ENCODE measurements at places on chromosomes 1 and 21.

DNA sequence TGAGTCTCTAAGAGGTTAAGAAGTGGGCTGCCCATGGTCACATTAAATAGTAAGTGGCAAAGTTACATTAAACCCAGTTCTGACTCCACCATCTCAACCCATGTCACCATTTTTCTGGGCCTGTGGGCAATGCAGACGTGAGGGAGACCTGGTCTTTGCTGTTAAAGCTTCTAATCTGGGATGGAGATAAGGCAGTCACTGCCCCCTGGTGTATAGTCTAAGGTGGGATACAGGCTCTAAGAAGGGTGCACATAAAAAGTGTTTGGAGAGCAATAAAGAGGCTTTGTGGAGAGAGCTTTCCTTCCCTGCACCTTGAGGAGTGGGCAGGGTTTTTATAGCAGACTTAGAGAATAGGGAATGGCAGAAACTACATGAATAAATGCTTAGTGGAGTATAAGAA, 141.3 kb downstream of the ROR1 start:
- ATAC-seq: no peak
- H3K27me3 ChIP-seq: peaks cover 11% of the 10 kb centered on the region
- no peaks in the 10 kb centered on the region for H3K4me1 ChIP-seq

DNA sequence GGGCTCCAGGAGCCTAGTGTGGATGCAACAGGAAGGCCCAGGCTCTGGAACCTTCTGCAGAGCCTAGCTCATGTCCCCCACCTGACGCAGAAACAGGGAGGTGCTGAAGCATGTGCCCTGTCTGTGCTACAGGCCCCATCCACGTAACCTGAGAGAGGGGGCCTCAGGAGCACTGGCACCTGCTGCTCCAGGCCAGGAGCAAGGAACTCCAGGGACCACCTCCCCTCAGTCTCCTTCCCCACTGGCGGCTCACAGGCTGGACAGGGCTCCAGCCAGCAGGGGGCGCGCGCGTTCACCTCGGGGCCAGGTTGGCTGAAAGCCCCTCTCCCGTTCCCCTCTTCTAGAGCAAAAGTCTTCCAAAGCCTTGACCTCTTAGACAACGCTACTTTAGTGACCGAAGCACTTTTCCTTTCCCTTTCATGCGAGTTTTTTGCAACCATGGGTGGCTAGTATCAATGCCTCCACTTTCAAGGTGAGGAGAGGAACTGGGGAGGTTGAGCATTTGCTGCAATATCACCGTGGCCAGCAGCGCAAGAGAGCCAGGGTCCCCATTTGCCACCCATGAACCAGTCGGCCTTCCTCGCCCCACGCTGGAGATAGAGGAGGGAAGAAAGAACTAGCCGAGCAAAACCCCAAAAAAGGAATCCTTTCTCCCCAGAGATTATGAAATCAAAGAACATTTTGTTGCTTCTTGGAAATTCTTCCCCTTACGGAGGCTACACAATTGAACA, 52.4 kb upstream of the GPR157 start:
- peaks cover 5% of the 10 kb centered on the region for H3K4me1 ChIP-seq
- peak overlapping the region; percentile 90 for H3K4me3 ChIP-seq
- H3K27me3 ChIP-seq: peaks cover 9% of the 10 kb centered on the region
- H3K27ac ChIP-seq: peak overlapping the region; percentile 78
- H3K36me3 ChIP-seq: peaks cover 25% of the 10 kb centered on the region

- H3K4me1 ChIP-seq: no peaks in the 10 kb centered on the region
- no peak for ATAC-seq
- no peak overlapping the region for H3K4me3 ChIP-seq
Measured at GRCh38 chr1:162381941-162382750, 618 bp downstream of the C1orf226 start.

- no peaks in the 10 kb centered on the region for H3K4me1 ChIP-seq
- no peaks in the 10 kb centered on the region for H3K36me3 ChIP-seq
- ATAC-seq: no peak
- H3K27ac ChIP-seq: no peak overlapping the region
- peaks cover 3% of the 10 kb centered on the region for H3K27me3 ChIP-seq
- no peak overlapping the region for H3K4me3 ChIP-seq
Measured at GRCh38 chr1:83546874-83547273, 452.1 kb downstream of the TTLL7 start.

Measured in activated T-helper 17 cell treated with anti-CD3 and anti-CD28 coated beads, Interleukin-2, amount 50 U/mL, for 72 hours (primary cell).